Prostate gland (tissue), 2 donors: ENCODE measurements at places on chromosomes 7 and 10.

DNA sequence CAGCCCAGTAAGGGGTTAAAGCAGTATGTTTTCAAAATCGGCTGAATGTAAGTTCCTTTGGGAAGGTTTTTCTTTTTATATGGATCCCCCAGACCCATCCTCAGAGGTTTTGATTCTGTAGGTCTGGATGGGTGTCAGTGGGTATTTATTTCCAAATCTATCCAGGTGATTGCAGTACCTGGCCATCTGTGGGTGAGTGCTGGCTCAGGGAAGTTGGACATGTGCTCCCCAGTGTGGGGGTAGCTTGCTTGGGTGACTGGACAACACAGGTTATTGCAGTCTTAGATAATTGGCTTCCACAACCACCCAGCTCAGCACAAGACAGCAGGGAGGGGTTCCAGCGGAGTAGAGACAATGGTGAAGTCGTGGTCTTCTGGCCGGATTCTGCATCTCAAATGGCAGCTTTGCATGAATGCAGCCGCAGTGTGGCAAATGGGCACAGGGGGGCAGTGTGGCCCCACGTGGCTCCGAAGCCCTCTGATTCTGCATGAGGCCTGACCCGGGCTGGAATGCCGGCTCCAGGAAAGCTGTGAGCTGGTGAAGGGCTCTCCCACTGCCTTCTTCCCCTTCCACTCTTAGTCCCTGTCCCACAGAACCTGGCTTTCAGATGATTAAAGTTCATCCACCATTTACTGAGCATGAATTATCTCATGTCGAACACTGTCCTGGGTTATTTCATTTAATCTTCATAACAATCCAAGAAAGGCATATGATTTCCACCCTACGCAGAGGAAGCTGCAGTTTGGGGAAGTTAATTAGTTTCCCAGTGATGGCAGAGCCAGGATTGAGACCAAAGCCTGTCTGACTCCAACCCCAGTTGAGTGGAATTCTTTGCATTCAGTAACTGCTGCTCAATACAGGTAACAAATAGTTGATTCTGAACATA, 64.5 kb upstream of the SYPL1 start:
- DNase-seq = peak; percentile 80

DNA sequence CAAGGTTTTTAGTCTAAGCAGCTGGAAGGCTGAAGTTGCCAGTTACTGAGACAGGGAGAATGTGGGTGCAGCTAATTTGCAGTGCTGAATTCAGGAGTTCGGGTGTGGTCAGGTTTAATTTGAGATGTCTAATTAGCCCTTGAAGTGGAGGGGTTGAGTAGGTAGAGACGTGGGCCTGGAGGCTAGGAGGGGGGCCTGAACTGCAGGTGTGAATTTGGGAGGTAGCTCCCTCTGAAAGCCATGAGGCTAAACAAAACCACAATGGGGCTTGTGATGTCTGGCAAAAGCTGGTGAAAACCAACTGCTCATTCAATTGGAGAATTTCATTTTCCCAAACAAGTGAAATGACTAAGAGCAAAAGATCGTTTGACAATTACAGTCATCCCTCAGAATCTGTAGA, 246.0 kb upstream of the NFE2L3 start:
- no peak for DNase-seq

- no peak for DNase-seq
Observed at GRCh38 chr7:123480107-123480506, 54.3 kb downstream of the IQUB start.

DNA sequence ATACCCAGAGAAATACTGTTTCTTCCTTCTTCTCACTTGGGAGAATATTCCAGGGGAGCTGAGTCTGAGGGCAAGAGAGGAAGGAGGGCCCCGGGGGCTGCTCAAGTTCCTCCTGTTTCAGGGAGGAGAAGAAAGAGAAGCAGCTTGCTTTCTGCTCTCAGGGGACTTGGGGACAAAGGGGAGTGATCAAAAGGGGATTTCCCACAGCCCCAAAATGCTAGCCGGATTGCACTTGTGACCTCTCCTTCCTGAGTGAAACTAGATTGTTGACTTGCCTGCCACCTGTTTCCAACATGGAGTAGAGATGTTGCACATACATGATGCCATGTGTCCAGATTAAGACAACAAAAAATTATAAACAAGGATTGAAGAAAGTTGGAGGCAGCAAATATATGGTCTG, 28.7 kb upstream of the PDCD4 start:
- DNase-seq = no peak

DNA sequence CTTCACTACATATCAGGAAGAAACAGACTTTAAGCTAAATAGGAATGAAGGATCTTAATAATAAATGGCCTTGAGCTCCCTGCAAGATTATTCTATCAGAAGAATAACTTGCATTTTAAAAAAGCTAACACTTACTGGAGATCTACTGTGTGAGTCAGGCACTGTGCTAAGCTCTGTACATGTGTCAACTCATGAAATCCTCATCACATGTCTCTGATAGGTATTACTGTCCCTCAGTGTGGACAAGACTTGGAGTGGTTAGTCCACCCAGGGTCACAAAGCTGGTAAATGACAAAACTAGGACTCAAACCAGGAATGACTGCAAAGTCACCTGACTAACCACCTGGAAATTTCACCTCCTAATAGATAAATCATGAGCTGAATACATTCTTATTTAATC, 57.1 kb upstream of the KCTD7 start:
- no peak for DNase-seq

GRCh38 chr10:91036807-91037411, 116.0 kb upstream of the ANKRD1 start:
- no peak for DNase-seq

- no peak for DNase-seq
Observed at GRCh38 chr10:92720831-92721165, 31.0 kb downstream of the HHEX start.

DNA sequence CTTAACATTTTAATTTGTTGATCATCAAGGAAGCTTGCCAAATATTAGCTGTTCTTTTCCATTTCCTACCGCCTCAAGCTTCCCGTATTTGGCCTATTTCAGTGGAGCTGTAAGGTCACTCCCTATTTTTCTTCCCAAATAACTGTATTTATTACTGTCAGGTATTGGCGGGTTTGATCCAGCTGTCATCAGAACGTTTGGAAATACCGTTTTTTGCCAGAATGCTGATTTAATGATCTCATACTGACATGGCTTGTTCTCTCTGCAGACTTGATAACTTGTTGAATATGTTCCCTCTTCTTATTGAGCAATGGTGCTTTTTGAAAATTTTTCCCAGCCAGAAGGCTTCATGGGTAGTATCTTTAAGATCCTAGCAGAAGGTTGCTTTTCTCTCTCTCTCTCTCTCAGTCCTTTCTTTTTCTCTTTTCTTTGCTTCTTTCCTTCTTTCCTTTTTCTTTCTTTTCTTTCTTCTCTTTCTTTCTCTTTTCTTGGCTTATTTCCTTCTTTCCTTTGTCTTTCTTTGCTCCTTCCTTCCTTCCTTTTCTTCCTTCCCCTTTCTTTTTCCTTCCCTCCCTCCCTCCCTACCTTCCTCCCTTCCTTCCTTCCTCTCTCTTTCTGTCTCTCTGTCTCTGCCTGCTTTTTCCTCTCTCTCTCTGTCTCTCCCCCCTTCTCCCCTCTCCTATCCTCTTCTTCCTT, 42.1 kb downstream of the CUX1 start:
- DNase-seq = no peak

- no peak for DNase-seq
Observed at GRCh38 chr10:86063341-86063740, 303.3 kb downstream of the GRID1 start.

- DNase-seq = no peak
Observed at GRCh38 chr7:149620961-149621360, 123.4 kb upstream of the ZNF746 start.

- no peak for DNase-seq
Observed at GRCh38 chr10:11058965-11059364, 41.3 kb downstream of the CELF2 start.

DNA sequence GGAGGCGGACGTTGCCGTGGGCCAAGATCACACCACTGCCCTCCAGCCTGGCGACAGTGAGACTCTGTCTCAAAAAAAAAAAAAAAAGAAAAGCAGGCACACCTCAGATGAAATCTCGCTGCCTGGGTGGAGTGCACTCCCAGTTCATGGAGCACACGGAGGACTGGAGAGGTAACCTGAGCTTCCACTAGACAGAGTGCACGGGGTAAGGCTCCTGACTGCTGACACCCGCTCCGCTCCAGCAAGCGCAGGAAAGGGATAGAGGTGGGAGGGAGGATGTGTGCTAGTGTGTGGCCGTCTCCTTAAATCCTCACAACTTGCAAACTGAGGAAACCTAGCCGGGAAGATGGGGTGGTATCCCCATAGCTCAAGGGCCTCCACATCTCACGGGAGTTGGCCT, 50.8 kb downstream of the FAM53B start:
- DNase-seq = no peak

DNA sequence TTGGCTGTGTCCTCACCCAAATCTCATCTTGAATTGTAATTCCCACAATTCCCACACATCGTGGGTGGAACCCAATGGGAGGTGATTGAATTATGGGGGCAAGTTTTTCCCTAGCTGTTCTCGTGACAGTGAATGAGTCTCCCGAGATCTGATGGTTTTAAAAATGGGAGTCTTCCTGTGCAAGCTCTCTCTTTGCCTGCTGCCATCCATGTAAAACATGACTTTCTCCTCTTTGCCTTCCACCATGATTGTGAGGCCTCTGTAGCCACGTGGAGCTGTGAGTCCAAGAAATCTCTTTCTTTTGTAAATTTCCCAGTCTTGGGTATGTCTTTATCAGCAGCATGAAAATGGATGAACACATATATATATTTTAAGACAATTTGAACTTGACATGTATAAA, 285.4 kb downstream of the BAMBI start:
- DNase-seq = no peak

DNA sequence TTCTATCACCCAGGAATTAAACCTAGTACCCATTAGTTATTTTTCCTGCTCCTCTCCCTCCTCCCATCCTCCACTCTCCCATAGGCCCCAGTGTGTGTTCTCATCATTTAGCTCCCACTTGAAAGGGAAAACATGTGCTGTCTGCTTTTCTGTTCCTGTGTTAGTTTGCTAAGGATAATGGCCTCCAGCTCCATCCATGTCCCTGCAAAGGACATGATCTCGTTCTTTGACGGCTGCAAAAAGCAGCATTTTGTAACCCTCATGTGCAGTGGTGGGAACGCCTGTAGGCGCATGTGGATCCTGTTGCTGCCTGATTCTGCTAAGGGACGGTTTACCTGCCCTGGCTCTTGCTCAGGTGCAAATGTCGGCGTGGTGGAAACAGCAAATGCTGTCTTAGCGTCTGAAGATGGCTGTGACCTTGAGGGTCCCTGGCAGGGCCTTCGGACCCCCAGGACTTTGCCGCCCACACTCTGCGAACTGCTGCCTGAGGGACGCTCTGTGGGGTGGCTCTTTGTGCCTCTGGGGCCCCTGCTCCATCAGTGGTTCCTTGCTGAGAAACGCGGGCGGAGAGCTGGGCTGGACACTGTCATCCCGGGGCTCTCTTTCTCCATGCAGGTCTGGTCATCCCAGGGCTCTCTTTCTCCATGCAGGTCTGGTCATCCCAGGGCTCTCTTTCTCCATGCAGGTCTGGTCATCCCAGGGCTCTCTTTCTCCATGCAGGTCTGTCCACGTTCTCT, 5.6 kb upstream of the MTG1 start:
- DNase-seq = no peak

- DNase-seq = no peak
Observed at GRCh38 chr7:4042402-4043045, 639.6 kb upstream of the FOXK1 start.

- no peak for DNase-seq
Observed at GRCh38 chr7:80298201-80298600, 163.6 kb downstream of the GNAI1 start.

- no peak for DNase-seq
Observed at GRCh38 chr10:83545901-83546391, 593.4 kb upstream of the GHITM start.

- no peak for DNase-seq
Observed at GRCh38 chr10:34912771-34913170, 97.7 kb upstream of the PARD3 start.

DNA sequence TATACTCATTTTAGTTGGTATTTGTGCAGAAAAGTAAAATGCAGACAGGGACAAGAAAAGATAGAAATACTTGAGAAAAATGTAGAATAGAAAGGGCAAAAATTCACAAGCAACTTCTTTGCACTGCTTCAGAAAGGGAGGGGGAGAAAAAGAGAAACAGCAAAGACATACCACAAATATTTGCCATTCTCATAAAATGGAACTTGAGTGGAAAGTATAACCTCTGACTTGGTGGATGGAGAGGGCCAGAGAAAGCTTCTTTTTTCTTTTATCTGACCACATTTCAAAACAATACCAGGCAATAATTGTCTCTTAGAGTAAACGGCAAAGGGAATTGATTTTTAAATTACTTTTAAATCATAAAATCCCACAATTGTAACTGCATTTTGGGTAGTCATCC, 35.8 kb upstream of the TRUB1 start:
- no peak for DNase-seq

GRCh38 chr10:129899276-129900130, 64.6 kb downstream of the EBF3 start:
- no peak for DNase-seq

DNA sequence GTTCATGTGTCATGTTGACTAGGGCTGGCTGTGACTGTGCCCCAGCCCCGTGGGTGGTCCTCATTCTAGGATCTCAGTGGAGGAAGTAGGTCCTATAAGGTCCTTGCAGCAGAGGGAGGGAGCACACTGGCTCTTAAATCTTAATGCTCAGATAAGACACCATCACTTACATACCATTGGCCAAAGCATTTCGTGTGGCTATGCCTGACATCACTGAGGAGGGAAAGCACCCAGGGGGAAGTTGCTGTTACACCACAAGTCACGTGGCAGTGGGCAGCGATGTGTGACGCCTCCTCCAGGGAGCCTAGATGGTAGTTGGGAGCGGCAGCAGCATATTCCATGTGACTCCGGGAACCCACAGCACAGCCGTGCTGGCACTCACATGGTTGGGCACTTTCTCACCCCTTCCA, 224.7 kb upstream of the SH2B2 start:
- DNase-seq = no peak

DNA sequence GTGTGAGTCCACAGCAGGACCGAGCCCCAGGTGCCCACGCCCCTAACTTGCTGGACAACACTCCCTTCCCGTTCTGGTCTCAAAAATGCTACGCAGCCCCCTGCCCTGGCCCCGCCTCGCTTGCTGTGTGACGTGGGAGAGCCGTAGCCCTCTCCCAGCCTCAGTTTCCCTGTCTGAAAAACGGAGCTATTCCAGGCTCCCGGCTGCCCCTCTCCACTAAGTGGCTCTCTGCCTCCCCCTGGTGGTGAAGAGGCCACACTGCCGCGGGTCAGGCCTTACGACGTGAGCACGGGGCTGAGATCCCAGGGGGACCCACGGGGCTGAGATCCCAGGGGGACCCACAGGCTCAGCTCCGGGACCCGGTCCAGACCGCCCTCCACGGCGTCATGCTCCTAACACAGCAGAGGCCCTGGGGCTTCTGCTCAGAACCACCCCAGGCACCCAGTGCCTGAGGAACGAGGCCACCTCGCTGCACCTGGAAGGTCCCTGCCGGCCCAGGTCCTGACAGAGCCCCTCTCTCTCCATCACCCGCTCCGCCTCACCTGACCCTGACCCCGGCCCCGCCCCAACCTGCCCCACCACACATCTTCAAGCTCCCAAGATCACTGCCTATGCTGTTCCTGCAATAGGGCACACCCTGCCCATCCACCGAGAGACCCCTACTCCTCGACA, 26.7 kb downstream of the MICALL2 start:
- DNase-seq = peak; percentile 46

GRCh38 chr7:106372126-106372525, 87.3 kb upstream of the NAMPT start:
- DNase-seq = no peak
